ENCODE measurements at places on chromosomes 6 and 20. TPM values are rescaled to one million over a fixed set of nuclear protein-coding genes. Genes with fewer than 3 reads are reported as not detected.

The ACSS1 gene
- polyA plus RNA-seq = 29.6 TPM

The PHACTR1 gene
- polyA plus RNA-seq = 9.9 TPM

The CCHCR1 gene
- polyA plus RNA-seq = 24.2 TPM

The PTCHD4 gene
- polyA plus RNA-seq = 2.0 TPM

DNA sequence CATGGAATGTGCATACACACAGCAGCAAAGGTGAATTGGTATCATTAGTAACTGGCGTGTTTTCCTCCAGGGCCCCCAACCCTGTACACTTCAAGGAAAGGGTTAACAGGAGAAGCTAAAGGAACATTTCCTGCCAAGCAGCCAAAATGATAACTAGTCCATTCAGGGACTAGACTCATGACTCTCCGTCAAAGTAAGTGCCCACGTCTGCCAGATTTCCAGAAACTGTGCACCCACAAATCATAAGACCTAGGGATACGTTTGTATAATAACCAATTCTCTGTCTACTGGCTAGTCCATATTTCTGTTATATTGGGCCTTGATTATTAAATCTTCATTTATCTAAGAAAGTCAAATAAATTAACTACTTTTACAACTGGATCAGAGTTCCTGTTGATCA is 76.0 kb upstream of the NHSL1 start:
- no peak for DNase-seq

DNA sequence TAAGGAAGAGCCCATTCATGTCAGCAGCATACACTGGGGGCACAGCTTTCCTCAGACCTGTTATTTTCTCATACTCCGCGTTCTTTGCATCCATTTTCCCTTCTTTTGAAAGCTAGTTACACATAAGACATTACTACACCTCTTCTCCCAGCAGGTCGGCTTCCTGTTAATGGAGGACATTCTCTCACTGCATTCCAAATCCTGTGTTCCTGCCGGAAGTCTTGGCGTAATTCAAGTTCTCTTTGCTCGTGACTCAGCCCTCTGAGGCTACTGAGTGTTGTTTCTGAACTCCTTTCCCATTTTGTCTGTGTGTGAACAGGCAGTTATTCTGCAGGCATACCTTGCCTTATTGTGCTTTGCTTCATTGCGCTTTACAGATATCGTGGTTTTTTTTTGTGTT is 97.5 kb upstream of the ZBTB24 start:
- DNase-seq = no peak

DNA sequence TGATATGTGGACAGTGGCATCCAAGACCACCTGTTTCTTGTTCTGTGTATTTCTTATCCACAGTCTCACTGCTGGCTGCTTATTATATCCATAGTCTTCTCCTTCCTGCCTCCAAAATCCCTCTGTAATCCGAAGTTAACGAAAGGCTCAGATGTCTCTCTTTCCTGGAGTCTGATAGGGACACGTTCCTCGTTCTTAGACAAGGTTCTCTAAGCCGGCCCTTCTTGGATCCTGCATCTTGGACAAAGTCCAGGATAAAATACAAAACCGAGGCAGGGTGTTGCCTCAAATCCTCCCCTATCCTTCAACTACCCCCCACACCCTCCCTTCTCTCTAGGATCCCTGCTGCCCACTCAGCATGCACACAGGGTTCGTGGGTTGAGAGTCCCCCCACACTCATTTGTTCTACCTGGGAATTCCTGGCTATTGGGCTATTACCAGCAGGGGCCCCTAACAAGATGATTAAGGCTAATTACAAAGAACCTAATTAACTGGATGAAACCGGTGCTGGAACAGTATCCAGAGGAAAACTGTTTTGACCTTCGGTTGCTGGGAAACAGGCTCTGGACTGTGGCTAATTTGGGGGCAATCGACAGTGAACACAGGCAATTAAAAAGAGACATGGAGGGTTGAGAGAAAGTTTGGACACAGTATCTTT is 32.7 kb upstream of the MRPS10 start:
- no peak for DNase-seq

- no peak for DNase-seq
These were observed 1.7 kb upstream of the TCP11 start for GRCh38 chr6:35142588-35143569.

- DNase-seq = no peak
These were observed 25.6 kb upstream of the ENPP4 start for GRCh38 chr6:46104209-46104608.

GRCh38 chr6:56524891-56525703 is 117.6 kb downstream of the DST start:
- no peak for DNase-seq

Data from right renal cortex interstitium (tissue), 3 donors.